ENCODE measurements at places on chromosomes 16 and 17. TPM values are rescaled to one million over a fixed set of nuclear protein-coding genes. Genes with fewer than 3 reads are reported as not detected.

Gene CCR7
- total RNA-seq: 44.6 TPM

DNA sequence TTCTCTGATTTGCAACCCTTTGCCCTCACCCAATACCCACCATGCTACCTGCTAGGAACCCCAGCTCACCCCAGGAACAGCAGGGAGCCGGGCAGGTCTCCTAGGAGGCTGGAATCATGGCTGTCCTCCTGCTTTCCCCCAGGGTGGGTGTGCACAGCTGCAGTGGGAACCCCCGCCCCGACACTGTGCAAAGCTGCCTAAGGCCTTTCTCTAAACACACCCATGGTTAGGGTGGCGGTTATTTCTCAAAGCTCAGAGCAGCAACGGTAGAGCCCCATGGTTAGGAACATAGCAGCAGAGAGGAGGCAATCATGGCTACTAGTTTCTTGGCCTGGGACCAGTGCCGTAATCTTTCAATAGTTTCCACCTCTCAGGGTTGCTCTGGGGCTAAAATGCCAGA, 52.2 kb downstream of the ABCC12 start:
- DNase-seq: no peak
- H3K27ac ChIP-seq: no peak overlapping the region
- H3K4me3 ChIP-seq: no peak overlapping the region
- no peaks in the 10 kb centered on the region for H3K36me3 ChIP-seq

GRCh38 chr17:70624211-70624610, 454.9 kb downstream of the KCNJ2 start:
- H3K4me3 ChIP-seq: no peak overlapping the region
- no peak overlapping the region for H3K27ac ChIP-seq
- DNase-seq: no peak
- no peaks in the 10 kb centered on the region for H3K36me3 ChIP-seq
- no peaks in the 10 kb centered on the region for H3K27me3 ChIP-seq

Gene TP53TG3
- total RNA-seq: not detected

DNA sequence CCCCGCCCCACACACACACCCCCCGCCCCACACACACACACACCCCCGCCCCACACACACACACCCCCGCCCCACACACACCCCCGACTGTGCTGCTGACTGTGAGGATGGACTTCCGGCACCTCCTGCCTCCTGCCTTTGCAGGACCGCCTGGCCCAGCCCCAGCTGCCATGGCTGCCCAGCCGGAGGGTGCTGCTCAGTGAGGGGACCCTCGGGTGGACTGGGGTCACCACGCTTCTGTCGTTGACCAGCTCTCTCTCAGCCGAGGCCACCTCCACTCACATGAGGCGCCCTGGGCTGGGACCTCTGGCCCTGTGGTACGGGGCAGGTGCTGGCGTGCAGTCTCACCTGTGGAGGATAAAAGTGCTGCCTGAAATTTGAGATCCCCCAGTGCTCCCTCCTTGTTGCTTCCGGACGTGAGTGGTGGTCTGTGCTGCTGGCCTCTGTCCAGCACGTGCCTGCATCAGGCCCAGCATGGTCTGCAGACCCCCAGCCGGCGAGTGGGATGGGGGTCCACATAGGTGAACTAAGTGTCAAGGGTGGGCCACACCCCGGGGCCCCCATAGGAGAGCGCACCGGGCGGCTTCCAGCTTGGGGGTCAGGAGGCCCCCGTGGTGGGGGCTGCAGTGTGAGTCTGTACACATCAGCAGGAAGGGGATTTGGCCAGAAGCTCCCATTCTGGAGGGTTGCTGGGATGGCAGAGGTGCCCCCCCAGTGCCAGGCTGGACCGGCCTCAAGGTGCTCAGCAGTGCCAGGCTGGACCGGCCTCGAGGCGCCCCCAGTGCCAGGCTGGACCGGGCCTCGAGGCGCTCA, 11.2 kb downstream of the METRNL start:
- DNase-seq: no peak
- H3K27me3 ChIP-seq: no peaks in the 10 kb centered on the region
- H3K4me1 ChIP-seq: peaks cover 21% of the 10 kb centered on the region
- H3K36me3 ChIP-seq: peaks cover 8% of the 10 kb centered on the region

Gene SP6
- 0.10 TPM for total RNA-seq

DNA sequence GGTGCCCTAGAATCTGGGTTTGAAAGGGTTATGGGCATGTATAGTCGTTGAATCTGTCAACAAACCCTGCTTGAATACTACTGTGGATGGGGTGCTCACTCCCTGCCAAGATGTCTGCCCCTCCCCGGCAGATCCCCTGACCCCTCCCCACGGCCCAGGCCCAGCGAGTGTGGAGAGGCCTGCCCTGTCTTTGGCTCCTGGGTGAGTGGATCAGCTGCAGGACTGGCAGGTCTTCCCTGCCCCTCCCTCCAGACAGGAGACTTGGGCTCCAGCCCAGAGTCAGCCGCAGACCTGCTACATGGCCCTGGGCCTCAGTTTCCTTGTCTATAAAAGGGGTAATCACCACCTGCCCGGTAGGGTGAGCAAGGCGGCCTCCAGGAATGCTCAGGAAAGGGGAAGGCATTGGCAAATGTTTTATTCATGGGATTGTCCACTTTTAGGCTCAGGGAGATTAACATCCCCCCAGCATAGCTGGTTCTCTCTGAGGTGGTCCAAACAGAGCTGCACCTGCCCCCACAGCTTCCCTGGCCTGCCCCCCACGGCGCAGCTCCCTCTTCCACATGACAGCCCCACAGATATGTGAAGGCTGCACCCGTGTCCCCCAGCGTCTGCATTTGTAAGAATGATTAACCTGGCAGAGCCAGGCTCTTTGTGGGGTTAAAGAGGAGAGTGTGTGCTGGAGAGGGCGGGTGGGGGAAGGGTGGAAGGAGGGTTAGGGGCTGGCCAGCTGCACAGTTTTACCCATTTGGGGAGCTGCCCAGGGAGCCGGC, 18.5 kb upstream of the SPNS2 start:
- peaks cover 38% of the 10 kb centered on the region for H3K4me1 ChIP-seq
- H3K36me3 ChIP-seq: no peaks in the 10 kb centered on the region
- no peak for DNase-seq
- no peaks in the 10 kb centered on the region for H3K27me3 ChIP-seq

- H3K4me3 ChIP-seq: no peak overlapping the region
- no peak overlapping the region for H3K27ac ChIP-seq
- H3K27me3 ChIP-seq: peaks cover 11% of the 10 kb centered on the region
- no peak for DNase-seq
Observed at GRCh38 chr17:28975646-28976045, 24.3 kb upstream of the PHF12 start.

DNA sequence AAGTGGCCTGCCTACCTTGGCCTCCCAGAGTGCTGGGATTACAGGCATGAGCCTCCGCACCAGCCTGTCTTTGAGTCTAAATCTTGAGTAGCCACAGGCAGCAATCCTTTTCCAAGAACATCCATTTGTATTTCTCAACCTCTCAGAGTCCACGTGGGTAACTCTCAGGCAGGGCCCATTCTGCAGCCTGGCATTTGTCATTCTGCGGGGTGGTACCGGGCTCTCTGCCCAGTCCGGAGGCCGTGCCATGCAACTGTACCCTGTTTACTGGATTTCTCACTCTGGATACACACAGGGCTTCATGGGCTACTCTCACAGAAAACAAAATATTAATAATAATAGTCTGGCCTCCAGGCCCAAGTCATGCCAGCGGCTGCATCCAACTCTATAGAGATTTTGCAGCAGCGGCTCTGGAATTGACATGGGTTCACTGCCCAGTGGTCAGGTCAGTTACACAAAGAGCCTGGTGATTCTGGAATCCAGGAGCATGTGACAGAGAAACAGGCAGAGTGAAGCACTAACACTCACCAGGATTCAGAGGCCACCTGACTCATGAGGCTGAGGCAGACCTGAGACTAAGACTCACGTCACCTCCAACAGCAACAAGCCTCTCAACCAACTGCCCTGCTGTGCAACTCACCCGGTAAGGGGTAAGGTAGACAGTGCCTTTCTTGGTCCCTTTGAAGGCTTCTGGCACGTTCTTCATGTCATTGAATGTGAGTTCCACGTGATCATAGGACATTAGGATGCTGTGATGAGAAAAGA, 4.0 kb downstream of the WBP2 start:
- no peak for DNase-seq
- no peak overlapping the region for H3K4me3 ChIP-seq
- H3K36me3 ChIP-seq: peaks cover 41% of the 10 kb centered on the region

- H3K27ac ChIP-seq: no peak overlapping the region
- H3K4me3 ChIP-seq: no peak overlapping the region
- peaks cover 13% of the 10 kb centered on the region for H3K27me3 ChIP-seq
- H3K4me1 ChIP-seq: peaks cover 2% of the 10 kb centered on the region
- H3K36me3 ChIP-seq: no peaks in the 10 kb centered on the region
- DNase-seq: no peak
Observed at GRCh38 chr17:35154196-35155165, 6.9 kb downstream of the UNC45B start.

Gene KRTAP9-8
- total RNA-seq: not detected

Gene WNK4
- 0.18 TPM for total RNA-seq

DNA sequence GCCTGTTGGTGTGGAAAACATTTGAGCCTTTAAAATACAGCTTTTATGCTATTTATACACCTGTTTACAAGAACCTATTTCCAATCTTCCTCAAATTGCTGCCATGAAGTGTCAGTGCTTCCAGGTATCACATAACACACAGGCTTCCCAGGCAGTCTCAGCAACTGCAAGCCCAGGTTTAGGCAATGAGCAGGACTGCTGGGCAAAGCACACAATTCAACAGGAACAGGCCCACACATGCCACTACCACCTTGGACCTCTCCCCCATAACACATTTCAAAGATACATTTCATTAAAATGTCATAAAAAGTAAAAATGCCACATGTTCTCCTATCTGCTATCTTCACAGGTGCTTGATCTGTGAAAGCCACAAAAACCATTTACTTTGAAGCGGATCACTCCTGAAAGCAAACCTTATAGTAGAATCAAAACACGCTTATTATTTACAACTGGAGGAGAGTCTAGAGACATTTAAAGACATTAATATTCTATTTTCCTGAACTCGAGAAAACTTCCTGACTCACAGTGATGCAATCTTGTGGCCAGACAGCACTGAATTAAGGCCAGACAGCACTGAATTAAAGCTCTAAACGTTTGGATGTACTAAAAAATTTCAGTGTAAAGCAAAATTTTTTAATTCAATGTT, 31.5 kb downstream of the ANKFY1 start:
- H3K4me3 ChIP-seq: no peak overlapping the region
- H3K27ac ChIP-seq: no peak overlapping the region
- no peak for DNase-seq
- H3K27me3 ChIP-seq: no peaks in the 10 kb centered on the region
- H3K36me3 ChIP-seq: peaks cover 34% of the 10 kb centered on the region
- H3K4me1 ChIP-seq: peaks cover 13% of the 10 kb centered on the region

DNA sequence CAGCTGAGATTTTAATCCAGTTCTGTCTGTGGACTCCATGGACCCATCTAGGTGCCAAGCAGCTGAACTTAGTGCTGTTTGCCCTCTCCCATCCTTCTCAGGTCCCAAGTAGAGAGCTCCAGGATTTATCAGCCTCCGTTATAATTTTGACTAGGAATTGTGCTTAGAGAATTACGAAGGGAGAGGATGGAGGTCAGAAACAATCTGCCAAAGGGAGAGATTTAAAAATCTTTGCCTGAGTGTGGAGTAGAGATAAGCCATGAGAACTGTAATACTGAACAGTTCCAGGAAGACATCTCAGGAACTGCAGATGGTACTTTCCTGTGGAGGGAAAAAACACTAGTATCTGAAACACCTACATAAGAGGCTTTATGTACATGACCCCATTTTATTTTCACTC, 27.0 kb downstream of the CEP95 start:
- no peak overlapping the region for H3K4me3 ChIP-seq
- no peak for DNase-seq
- no peak overlapping the region for H3K27ac ChIP-seq
- peaks cover 69% of the 10 kb centered on the region for H3K36me3 ChIP-seq
- H3K27me3 ChIP-seq: no peaks in the 10 kb centered on the region
- H3K4me1 ChIP-seq: no peaks in the 10 kb centered on the region

Gene MGAT5B
- 0.13 TPM for total RNA-seq

Gene ZDHHC1
- 0.23 TPM for total RNA-seq

DNA sequence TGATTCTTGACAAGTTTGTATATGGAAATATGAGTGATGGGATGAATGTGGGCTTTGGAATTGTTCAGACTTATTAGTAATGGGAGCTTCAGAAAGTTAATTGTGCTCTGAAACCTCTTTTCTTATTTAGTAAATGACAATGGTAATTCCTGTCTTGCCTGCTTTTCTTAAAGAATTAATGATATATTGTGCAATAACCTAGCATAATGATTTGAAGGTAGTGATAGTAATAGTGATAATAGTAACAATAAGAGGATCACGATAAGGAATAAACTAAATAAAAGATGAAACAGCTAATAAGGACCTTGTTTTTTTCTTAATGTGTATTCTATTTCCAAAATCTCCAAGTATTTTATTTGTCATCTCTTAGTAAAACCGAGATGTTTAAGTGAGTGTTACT, 245.0 kb upstream of the CPHXL start:
- H3K4me3 ChIP-seq: no peak overlapping the region

Gene HOXB7
- total RNA-seq: 1.7 TPM

- H3K4me1 ChIP-seq: no peaks in the 10 kb centered on the region
- H3K4me3 ChIP-seq: no peak overlapping the region
- H3K27me3 ChIP-seq: peaks cover 4% of the 10 kb centered on the region
- no peak overlapping the region for H3K27ac ChIP-seq
- DNase-seq: no peak
Observed at GRCh38 chr16:82301146-82301755, 131.2 kb upstream of the MPHOSPH6 start.

GRCh38 chr16:80704751-80705505, 99.5 kb downstream of the CDYL2 start:
- no peaks in the 10 kb centered on the region for H3K27me3 ChIP-seq
- no peak for DNase-seq
- no peak overlapping the region for H3K27ac ChIP-seq
- peaks cover 5% of the 10 kb centered on the region for H3K4me1 ChIP-seq

DNA sequence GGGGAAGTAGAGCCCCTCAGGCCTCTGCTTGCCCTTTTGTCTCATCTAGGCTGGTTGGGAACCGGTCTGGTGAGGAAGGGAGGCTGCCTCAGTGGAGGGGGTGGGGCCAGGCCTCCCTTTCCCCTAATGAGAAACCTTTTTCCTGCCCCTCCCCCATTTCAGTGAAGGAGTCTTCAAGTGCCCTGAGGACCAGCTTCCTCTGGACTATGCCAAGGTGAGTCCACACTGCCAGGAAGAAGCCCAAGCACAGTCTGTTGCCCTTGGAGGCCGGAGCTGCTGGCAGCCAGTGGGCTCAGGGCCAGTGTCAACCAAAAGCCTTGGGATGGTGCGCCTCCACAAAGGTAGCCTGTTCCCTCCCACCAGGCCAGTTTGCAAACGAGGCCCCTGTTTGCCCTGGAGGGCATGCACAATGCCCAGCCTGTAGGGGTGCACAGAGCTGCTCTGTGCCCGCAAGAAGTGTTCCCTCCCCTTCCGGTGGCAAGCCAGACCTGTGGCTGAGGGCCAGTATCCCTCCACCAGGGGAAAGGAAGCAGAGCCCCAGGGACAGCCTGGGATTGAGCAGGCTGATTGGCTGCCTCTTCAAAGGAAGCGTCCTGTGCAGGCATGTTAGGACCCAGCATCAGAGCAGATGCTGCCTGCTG, 3.4 kb downstream of the TRAF4 start:
- H3K27ac ChIP-seq: no peak overlapping the region
- no peak overlapping the region for H3K4me3 ChIP-seq
- H3K36me3 ChIP-seq: peaks cover 35% of the 10 kb centered on the region
- H3K27me3 ChIP-seq: no peaks in the 10 kb centered on the region
- H3K4me1 ChIP-seq: peaks cover 38% of the 10 kb centered on the region

Gene FBXL16
- 30.9 TPM for total RNA-seq

Gene MPP3
- total RNA-seq: not detected

Gene RAMP2
- not detected for total RNA-seq

- no peak for DNase-seq
- H3K27ac ChIP-seq: no peak overlapping the region
- peaks cover 14% of the 10 kb centered on the region for H3K27me3 ChIP-seq
- H3K4me1 ChIP-seq: peaks cover 29% of the 10 kb centered on the region
- no peaks in the 10 kb centered on the region for H3K36me3 ChIP-seq
Observed at GRCh38 chr17:19005137-19005773, 691 bp upstream of the FAM83G start.

Measured in activated CD4-positive, alpha-beta memory T cell treated with anti-CD3 and anti-CD28 coated beads, Interleukin-2, amount 10 ng/mL, durations not matched to agents 7 days and 5 days (primary cell).